ENCODE measurements at places on chromosomes 7 and 10. TPM values are rescaled to one million over a fixed set of nuclear protein-coding genes. Genes with fewer than 3 reads are reported as not detected.

The ADAM12 gene
- 81.4 TPM for total RNA-seq

DNA sequence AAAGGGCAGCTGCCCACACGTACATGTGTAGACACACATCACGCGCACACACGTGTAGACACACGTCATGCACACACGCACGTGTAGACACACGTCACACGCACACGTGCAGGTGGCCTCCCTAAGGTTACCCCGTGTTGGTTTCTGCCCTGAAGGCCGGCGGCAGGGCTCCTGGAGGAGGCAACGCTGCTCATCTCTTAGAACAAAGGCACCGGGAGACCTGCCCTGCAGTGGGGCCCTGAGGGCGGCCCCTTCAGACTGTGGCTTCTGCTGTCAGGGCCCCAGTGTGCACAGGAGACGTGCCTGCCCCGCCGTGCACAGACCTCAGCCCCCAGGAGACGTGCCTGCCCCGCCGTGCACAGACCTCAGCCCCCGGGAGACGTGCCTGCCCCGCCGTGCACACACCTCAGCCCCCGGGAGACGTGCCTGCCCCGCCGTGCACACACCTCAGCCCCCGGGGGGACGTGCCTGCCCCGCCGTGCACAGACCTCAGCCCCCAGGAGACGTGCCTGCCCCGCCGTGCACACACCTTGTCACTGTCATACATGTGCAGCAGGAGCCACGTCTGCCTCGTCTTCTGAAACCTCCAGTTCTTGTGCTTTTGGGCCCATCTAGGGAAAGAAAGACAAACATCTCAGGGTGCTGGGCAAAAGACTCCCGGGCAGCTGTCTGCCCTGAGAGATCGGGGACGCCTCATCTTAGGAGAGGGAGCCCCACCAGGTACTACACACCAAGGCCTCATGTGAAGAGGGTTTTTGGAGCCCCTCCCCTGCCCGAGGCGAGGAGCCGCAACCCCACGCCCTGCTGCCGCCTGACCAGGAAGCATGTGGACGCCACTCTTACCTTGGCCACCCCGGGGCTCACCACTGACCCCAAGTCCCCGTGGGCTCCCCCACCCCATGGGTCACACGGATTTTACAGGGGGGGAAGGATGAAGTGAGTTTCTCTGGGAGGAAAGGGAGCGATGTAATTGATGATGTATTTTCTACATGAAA is 17.3 kb downstream of the CYP2W1 start:
- no peaks in the 10 kb centered on the region for H3K4me1 ChIP-seq
- H3K27ac ChIP-seq, result no peak overlapping the region
- no peak overlapping the region for H3K4me3 ChIP-seq
- no peaks in the 10 kb centered on the region for H3K27me3 ChIP-seq
- no peaks in the 10 kb centered on the region for H3K36me3 ChIP-seq

The C10orf71 gene
- not detected for total RNA-seq

DNA sequence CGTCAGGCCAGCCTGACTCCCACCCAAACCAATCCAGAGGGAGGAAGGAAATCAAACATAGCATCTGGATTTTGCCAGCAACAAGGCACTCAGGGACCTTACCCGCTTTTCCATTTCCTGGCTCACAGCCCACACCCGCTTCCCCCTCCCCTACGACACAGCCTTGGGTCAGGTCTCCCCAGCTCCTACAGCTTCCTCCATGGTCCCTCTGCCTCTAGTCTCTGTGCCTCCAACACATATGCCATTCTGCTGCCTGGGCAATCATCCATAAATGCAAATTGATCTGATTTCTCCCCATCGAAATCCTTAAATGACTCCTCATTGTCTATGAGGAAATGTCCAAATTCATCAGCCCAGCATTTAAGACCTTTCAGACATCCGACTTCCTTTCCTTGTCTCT is 53.2 kb upstream of the CUX1 start:
- H3K4me3 ChIP-seq, result no peak overlapping the region
- no peak overlapping the region for H3K27ac ChIP-seq
- no peaks in the 10 kb centered on the region for H3K36me3 ChIP-seq
- DNase-seq, result no peak

GRCh38 chr10:104935656-104936055 is 294.6 kb downstream of the SORCS3 start:
- no peaks in the 10 kb centered on the region for H3K36me3 ChIP-seq
- H3K4me1 ChIP-seq, result no peaks in the 10 kb centered on the region
- no peaks in the 10 kb centered on the region for H3K27me3 ChIP-seq
- H3K4me3 ChIP-seq, result no peak overlapping the region

DNA sequence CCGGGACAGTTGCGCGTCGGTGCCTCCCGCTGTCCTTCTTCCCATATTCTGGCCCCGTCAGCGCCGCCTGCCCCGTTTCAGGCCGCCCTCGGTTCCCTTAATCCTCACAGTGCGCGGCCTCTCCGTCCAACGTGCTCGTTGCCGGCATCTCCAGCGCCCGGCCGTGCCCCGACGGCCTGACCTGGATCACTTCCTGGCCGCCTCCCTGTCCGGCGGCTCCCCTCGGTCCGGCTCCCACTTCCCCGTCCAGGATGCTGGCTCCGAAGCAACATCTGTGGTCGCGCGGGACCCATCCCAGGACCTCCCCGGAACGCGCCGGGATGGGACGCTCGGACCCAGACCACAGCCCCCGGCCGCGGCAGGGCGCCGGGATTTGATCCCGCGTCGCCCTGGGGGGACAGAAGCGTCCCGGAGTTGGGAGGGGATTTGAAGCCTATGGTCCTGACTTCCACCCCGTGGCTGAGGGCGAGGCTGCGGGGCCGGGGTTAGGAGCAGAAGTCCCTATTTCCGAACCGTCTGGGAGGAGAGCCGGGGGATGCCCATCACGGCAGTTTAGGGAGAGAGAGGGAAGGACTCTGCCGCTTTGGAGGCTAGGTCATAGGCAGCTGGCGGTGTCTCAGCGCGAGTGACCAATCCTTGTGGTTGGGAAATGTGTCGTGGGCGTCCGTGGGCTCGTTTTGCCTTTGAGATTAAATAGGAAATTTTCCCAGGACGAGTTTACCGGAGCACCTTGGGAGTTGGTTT is 53.8 kb downstream of the KCTD7 start:
- peaks cover 28% of the 10 kb centered on the region for H3K4me1 ChIP-seq
- peak; percentile 22 for DNase-seq
- H3K36me3 ChIP-seq, result no peaks in the 10 kb centered on the region
- peak overlapping the region; percentile 62 for H3K27ac ChIP-seq

The CYP3A7 gene
- total RNA-seq, result not detected

GRCh38 chr7:100706672-100707311 is 871 bp downstream of the POP7 start:
- DNase-seq, result no peak
- peaks cover 5% of the 10 kb centered on the region for H3K27me3 ChIP-seq
- H3K36me3 ChIP-seq, result peaks cover 3% of the 10 kb centered on the region
- H3K27ac ChIP-seq, result peak overlapping the region; percentile 95
